ENCODE measurements at places on chromosomes 11 and 22.

DNA sequence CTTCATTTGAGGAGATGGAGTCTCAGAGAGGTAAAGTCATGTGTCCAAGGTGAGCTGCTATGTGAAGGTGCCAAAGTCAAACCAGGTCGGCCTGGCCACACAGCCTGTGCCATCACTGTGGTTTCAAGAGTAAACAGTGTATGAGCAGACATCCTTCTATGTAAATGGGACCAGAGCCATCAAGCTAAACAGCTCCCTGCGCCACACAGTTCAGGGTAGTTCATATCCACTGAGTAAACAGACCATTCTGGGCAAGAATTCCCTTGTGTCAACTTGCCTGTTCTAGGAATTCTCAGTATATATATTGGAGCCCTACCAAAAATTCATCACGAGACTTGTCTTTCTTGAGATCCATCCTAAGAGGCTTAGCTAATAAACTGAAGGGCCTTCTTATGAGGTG is 77.5 kb downstream of the AMOTL1 start:
- no peak for DNase-seq

DNA sequence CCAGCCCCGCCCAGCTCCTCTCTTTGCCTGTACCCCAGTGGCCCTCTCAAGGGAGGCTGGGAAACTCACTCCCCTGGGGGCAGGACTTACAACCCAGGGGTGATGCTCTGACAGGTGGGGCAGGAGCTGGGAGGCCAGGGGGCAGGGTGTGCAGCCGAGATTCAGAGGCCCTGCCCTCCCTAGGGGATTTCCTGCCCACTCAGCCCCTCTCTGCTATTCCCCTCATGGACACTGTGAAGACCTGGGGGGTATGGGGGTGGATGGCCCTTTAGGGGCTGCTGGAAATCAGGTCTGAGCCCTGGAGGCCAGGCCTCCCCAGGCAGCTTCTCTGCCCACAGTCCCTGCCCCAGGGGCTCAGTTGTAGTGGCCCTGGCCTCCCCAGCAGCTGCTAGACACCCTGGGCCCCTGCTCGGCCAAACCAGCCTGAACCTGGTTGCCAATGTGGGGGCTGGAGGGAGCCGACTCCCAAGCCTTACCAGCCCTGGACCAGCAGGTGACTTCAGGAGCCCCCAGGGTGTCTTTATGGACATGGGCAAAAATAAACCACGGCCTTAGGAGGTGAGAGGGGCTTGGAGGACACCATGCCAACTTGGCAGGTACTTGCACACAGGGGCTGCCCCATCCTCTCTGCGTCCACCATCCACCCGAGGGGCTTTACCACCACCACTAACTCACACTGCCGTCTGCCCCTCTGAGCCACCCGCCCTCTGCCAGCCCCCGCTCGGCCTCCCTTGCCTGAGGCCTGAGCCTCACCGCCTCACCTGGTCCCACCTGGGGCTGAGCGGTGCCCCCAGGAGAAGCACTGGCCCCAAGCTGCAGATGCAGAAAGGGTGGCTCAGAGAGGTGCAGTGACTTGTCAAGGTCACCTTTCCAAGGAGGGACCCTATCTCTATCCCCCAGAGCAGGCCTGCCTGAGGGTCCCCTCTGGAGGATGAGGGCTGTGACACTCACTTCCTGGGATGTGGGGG is 2.8 kb upstream of the PHLDA2 start:
- no peak for DNase-seq

- DNase-seq = no peak
These were observed 6.6 kb downstream of the TSPAN4 start for GRCh38 chr11:849104-849824.

DNA sequence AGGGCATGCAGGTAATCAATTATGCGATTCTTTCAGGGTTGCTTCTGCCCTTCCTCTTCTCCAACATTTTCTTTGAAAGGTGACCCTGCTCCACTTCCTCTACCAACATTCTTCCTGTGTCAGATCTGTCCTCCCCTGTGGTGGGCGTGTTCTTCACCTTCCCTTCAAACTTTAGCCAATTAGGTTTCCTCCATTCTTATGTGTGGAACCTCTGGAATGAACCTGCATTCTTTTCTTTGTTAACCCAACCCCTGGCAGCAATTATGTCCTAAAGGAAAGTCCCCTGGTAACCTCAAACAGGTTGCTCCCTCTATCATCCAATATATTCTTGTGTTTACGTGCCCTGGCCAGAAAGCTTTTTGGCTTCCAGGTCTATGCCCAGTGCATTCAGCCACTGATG is 22.4 kb downstream of the KIRREL3 start:
- no peak for DNase-seq

- DNase-seq = no peak
These were observed 239.3 kb upstream of the POU2AF2 start for GRCh38 chr11:111006227-111006626.

GRCh38 chr22:37279331-37280181 is 2.8 kb upstream of the CYTH4 start:
- DNase-seq = no peak

- DNase-seq = peak; percentile 77
These were observed 3.6 kb downstream of the BCL9L start for GRCh38 chr11:118921929-118922744.

- no peak for DNase-seq
These were observed 461.8 kb downstream of the BRD1 start for GRCh38 chr22:49365910-49366309.

- no peak for DNase-seq
These were observed 31.6 kb upstream of the CRYBB3 start for GRCh38 chr22:25167834-25168601.

GRCh38 chr11:74268456-74268855 is 43.0 kb downstream of the P4HA3 start:
- DNase-seq = no peak

GRCh38 chr22:19921544-19922081 is 20.0 kb upstream of the COMT start:
- no peak for DNase-seq

- no peak for DNase-seq
These were observed 101.6 kb downstream of the SWAP70 start for GRCh38 chr11:9765320-9766101.

GRCh38 chr22:31119026-31119717 is 3.6 kb upstream of the INPP5J start:
- DNase-seq = no peak

Measured in Ammon's horn (tissue), 1 donor.